Renal pelvis (tissue), 12 donors: ENCODE measurements at places on chromosomes 1 and 21. TPM values are rescaled to one million over a fixed set of nuclear protein-coding genes. Genes with fewer than 3 reads are reported as not detected.

Gene SLC25A34
- polyA plus RNA-seq, result 2.4 TPM

- no peak for DNase-seq
Observed at GRCh38 chr1:233078396-233078795, 128.0 kb downstream of the NTPCR start.

- DNase-seq, result no peak
Observed at GRCh38 chr1:63261736-63262458, 60.5 kb upstream of the FOXD3 start.

DNA sequence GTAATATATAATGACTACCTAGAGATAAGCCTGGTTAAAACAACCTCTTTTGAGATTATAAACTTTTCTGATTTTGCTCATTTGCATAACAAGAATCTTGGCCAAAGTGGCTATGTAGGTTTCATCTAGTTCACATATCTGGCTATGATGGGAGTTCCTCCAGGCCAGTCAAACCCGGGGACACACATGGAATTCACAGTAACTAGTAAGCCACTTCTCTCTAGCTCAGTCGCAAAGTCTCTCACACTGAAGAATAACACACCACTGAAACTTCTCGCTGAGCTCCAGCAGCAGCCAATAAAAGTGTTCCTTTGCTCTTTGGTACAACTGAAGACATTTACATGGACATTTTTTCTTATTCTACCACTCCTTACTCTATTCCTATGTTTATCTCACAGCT, 36.0 kb upstream of the GRIK1 start:
- no peak for DNase-seq

Gene WDR64
- 0.56 TPM for polyA plus RNA-seq

- no peak for DNase-seq
Observed at GRCh38 chr1:107557095-107557494, 407.9 kb downstream of the VAV3 start.

DNA sequence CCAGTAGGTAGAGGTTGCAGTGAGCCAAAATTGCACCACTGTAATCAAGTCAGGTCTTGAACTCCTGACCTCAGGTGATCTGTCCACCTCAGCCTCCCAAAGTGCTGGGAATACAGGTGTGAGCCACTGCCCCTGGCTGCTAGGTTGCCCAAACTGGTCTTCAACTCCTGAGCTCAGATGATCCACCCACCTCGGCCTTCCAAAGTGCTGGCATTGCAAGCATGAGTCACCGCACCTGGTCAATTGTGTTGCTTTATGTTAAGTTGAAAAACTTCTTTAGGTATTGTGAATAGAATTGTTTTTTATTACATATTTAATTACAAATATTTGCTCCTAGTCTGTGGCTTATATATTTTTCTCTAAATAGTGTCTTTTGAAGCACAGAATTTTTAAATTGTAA, 80.5 kb downstream of the PRKAB2 start:
- no peak for DNase-seq

DNA sequence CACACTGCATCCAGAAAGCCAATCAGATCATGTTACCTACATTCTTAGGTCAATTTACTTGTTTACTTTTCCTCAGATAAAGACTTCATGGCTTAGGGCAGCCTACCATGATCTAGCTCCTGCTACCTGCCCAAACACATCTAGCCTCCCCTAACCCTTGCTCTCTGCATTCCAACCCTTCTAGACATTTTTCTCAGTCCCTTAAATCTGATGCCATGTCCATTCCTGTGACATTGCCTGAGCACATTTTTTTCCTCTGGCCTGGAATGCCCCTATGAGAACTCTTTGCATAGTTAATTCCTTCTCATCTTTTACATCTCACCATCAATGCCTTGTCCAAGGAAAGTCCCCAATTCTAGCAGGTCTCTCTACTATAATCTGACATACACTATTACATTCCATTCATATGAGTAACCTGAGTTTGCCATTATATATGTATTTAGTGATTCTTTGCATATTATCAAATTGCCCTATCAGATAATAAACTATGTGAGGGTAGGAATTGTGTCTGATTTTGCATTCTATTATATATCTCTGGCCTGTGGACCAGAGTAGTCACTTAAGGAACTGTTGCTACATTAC, 166.9 kb downstream of the COL11A1 start:
- DNase-seq, result no peak

DNA sequence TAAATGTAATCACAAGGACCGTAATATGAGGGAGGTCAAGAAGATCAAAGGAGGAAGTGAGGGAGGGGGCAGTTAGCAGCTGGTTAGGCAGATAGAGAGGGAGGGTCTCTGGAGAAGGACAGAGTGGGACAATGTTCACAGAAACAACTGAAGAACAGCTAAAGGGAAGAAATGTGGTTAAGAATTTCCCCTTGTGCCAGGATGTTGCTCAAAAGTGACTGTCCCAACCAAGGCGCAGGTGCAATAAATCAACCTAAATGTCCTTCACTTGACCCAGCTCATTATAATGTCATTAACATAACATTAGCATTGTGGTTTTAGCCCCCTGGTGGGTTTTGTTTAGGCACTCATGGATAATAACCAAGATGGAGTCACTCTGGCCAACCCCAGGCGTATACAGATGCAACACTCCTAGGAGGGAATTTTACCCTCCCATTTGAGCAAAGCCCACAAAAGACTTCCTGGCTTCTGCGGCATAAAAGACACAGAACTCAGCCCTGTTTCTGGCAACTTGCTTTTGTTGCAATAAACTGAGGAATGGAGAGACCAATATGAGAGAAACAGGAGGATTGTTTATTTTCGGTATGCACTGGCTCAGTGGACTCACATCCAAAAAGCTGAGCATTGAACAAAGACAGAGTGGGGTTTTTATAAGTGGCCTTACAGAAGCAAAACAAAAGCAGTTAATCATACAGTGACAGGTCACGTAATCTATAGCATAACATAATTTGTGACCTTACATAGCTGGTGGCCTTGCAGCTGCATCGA, 7.3 kb upstream of the CA6 start:
- no peak for DNase-seq

Gene SLC5A9
- 26.2 TPM for polyA plus RNA-seq

Gene DLGAP3
- 3.3 TPM for polyA plus RNA-seq

DNA sequence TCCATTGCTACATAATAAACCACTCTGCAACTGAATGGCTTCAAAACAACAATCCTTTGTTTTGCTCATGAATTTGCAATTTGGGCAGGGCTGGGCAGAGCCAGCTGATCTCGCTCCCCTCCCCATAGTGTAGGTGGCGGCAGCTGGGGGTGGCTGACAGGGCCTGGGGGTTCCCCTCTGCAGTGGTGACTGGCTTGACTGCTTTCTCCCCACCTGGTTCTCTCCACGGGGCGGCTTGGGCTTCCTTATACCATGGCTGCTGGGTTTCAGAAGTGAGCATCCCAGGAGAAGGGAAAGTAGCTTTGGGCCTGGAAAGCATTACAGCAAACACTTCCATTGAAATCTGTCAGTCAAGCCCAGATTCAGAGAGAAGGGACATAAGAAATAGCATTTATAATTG, 129.7 kb upstream of the ZBTB40 start:
- DNase-seq, result no peak

DNA sequence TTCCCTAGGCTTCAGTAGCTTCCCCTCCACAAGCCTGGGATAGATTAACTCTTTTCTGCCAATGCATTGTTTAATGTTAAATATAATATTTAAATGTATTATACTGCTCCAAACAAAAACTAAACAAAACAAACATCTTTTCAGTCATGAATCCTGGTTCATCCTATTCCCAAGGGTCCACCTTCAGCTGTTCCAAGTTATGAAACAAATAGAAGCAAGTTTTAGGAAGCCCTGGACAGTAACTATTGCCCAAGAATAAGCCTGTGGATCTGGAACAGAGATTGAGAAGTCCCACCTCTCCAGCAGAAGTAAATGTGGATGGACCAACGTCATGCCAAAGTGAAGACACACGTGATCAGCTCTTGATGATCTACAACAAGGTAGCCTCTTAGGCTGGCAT, 408.1 kb downstream of the SETD4 start:
- DNase-seq, result no peak

DNA sequence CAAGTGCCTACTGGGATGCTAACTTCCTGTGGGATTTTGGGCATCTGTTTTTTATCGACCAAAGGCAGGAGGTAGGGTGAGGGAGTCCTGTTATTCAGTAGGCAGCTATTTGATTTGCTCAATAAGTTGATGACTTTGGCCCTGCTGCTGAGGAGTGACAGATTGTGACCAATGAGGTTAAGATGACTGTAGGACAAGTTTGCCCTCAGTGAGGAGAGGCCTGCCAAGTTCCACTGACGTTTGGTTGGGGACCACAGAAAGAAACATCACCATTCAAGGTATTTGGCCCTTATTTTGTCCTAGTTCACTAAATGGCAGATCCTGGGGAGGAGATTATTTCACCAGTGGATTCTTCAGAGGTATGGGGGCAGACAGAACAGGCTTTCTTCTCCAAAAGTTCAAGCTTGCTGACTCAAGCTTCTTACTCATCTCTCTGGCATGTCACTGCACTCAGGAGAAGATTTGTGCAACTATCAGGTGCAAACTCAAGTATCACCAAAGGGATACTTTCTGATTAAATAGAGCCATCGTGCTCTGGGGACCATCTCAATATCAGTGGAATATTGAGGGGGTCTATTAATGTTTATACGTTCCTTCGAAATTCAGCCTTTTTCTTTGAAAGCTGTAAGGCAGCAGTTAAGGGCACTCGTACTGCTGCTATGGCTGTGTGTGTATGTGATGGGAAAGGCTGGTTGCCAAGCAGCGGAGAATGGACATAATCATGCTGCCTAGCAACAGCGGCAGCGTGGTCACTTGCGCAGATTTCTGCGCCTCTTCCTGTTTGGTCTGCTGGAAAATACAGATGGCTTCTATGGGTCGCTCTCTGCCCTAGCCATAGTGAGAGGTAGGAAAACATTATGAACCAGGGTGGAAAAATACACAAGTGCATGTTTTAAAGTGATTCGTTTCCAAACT, 78.7 kb downstream of the PBX1 start:
- no peak for DNase-seq

Gene NFASC
- polyA plus RNA-seq, result 32.2 TPM

DNA sequence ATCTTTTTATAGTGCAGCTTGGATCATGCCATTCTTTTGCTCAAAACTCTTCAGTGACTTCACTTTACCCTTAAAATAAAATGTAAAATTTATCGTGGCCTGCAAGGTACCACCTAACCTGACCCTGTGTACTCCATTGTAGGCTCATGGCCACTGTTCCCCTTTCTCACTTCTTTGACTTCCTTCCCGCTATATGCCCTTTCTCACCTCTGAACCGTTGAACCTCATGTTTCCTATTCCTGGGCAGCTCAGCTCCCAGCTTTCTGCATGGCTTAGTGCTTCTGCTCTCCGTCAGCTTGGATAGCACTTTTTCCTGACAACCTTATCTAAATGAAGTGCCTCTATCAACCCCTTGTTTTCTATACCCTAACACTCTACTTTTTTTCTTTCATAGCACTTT, 61.1 kb upstream of the GPR25 start:
- DNase-seq, result no peak

Gene IGSF9
- polyA plus RNA-seq, result 19.3 TPM

DNA sequence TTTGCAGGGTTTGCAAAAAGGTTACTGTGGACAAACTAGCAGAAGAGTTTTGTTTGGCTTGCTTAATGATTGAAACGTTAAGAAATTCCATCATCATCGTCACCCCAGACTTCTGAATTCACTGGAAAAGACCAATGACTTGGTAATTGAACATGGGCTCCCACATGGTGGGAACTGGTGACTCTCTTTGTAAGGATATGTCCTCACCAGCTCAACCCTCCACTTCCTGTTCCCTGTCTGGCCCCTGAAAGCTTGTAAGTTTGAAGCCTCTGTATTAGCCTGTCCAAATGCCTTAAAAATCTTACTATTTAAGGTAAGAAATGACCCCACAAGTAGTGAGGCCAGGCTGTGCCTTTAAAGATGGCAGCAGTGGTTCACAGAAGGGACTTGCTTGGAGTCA, 9.7 kb downstream of the SYT6 start:
- DNase-seq, result no peak

Gene LCE1D
- not detected for polyA plus RNA-seq

Gene TRIM63
- 0.99 TPM for polyA plus RNA-seq

Gene VWA5B1
- polyA plus RNA-seq, result 1.8 TPM

Gene INAVA
- polyA plus RNA-seq, result 49.0 TPM

Gene TMOD4
- 1.5 TPM for polyA plus RNA-seq

Gene KLHDC9
- polyA plus RNA-seq, result 20.3 TPM

DNA sequence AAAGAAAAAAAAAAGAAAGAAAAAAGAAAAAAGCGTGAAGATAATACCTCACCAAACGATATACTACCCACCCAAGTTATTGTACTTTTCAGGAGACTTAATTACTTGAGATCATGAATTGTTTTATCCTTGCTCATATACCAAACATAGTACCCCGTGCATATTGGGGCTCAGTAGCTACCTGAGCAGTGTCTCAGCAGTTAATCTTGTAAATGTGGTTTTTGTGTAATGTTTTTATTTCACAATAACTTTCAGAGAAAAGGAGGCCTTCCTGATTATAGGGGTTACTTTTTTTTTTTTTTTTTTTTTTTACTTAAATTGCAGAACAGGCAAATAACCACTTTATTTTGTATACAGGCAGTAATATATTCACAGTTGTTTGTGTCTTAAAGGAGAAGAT, 80.3 kb downstream of the OSBPL9 start:
- DNase-seq, result no peak

DNA sequence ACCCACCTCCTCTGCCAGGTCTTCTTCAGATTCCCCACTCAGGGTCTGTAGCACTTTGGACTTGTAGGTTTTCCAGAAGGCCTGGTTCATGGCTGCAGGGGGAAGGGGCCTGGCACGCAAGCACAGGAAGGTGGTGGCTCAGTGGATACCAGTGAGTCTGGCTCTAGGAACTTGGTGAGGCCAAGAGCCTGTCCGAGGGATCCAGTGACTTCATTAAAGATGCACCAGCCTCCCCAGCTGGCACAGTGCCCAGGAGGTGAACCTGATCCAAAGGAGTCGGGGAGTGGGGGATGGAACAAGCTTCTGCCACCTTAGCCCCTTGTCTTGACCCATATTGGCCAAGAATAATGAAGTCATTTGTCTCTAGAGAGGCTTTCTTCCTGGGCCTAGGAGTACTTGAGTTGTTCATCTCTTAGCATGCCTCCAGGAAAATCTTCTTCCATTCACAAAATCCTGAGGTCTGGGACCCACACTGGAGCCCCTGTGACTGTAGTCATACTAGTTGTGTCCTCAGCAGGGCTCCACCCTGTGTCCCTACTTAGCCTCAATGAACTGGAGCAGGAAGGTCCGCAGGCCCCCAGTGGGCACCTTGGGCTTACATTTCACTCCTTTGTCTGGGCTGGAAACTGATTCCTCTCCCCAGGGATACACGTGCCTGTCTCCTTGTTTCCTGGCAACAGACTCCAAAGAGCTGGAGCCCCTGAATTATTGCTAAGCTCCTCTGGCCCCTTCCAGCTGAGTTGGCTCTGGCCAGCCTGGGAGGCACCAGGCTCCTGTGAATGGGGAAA, at the start of gene C1orf232:
TSS of gene C1orf232 (minus strand) at position 554 of the 788 bp plus-strand sequence. CDS start at position 90, 464 bp downstream.
- peak; percentile 62 for DNase-seq

Gene ADGRB2
- 17.8 TPM for polyA plus RNA-seq

- peak; percentile 51 for DNase-seq
Observed at GRCh38 chr1:52927212-52928014, at the start of gene SCP2. TSS of gene SCP2 (plus strand) at chr1:52927276. CDS start at chr1:52927397, 121 bp downstream.

- DNase-seq, result no peak
Observed at GRCh38 chr1:165189011-165189410, 167.5 kb downstream of the LMX1A start.

- DNase-seq, result no peak
Observed at GRCh38 chr1:211609120-211610024, 30.4 kb upstream of the SLC30A1 start.

Gene OSCP1
- polyA plus RNA-seq, result 23.9 TPM

Gene PDC
- 0.60 TPM for polyA plus RNA-seq
